ENCODE measurements at places on chromosomes 3 and 15.

GRCh38 chr3:12910356-12911099, 69.2 kb upstream of the RPL32 start:
- no peak for DNase-seq

DNA sequence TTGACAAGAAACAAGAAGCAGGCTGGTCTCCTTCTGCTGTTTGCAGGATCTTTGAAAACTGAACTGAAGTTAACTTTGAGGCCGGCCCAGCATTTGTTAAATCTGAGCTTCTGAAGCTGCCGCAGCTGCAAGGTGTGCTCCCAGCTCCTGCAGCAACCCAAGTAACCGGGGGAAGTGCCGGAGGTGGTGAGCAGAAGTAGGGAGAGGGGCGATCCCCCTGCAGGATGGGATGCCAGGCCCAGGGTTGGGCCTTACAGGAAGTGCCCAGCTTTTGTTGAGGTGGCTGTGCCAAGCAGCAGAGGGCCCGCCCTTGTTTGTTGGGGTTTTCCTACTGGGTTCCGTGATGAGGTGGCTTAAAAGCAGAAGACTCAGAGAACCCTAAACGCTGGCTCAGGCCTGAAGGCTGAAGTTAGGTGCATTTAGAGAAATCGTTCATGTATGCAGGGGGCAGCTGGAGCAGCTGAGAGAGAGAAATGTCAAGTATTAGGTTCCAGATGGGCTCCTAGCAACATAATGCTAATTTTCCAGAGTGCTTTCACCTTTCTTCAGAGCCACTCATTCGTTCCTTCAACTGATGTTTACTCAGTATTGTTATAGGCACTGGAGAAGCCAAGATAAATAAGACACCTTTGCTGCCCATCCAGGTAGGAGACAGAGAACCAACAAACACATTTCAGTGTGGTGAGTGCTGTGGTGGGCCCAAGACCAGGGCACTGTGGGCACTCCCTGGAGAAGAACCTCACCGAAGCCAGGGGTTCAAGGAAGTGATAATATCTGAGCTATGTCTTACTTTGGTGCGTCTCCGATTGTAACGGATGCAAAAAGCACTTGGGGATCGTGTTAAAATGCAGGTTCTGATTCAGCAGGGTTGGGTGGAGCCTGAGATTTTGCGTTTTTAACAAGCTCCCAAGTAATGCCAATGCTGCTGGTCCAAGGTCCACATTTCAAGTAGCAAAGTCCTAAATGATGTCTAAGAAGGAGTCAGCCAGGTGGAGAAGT, 42.2 kb upstream of the PLCL2 start:
- DNase-seq: peak; percentile 62

DNA sequence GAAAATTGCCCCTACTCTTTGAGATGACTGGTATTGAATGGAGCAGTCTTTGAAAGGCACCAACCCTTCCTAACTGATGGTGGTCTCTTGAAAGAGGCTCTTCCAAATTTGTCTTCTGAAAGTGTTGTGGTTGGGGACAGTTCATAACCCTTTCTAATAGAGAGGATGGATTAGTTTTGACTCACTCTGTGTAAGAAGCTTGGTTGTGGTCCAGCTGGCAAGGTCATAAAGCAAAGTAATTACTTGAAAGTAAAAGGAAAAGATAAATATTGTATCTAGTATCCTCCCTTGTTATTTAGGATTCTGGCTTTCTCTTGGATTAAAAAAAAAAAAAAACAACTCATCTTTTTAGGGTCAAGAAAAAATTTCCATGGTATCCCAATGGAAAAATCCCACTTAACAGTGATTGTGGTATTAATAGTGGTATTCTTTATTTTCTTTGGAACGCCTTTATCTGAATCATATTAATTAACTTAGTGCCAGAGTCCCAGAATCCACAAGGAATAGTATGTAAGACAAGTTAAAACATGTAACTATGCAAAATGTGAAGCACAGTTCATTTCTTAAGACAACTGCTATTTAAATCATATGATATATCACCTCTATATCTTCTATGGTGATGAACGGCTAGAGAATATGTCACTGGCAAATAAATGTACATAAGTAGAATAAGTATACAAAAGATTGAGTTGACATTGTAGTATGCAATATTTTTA, 469.3 kb upstream of the CDIN1 start:
- no peak for DNase-seq

- no peak for DNase-seq
Measured at GRCh38 chr15:67937153-67937761, 97.4 kb upstream of the RNU6-1 start.

- DNase-seq: no peak
Measured at GRCh38 chr15:68230157-68231100, 901 bp upstream of the CLN6 start.

- DNase-seq: no peak
Measured at GRCh38 chr15:74322558-74323180, 44.8 kb downstream of the CYP11A1 start.

GRCh38 chr3:188750617-188751016, 421.2 kb upstream of the TPRG1 start:
- no peak for DNase-seq
